ENCODE measurements at places on chromosomes 12 and 14. TPM values are rescaled to one million over a fixed set of nuclear protein-coding genes. Genes with fewer than 3 reads are reported as not detected.

GRCh38 chr12:76670776-76671175 is 93.1 kb upstream of the ZDHHC17 start:
- no peaks in the 10 kb centered on the region for H3K27me3 ChIP-seq
- H3K27ac ChIP-seq = no peak overlapping the region
- no peak overlapping the region for H3K4me3 ChIP-seq
- no peak for DNase-seq

- peaks cover 20% of the 10 kb centered on the region for H3K4me1 ChIP-seq
- H3K4me3 ChIP-seq = no peak overlapping the region
- no peak overlapping the region for H3K27ac ChIP-seq
- no peak for DNase-seq
These were observed 3.7 kb downstream of the GPR132 start for GRCh38 chr14:105061428-105062047.

Gene TTC5
- 21.3 TPM for total RNA-seq

DNA sequence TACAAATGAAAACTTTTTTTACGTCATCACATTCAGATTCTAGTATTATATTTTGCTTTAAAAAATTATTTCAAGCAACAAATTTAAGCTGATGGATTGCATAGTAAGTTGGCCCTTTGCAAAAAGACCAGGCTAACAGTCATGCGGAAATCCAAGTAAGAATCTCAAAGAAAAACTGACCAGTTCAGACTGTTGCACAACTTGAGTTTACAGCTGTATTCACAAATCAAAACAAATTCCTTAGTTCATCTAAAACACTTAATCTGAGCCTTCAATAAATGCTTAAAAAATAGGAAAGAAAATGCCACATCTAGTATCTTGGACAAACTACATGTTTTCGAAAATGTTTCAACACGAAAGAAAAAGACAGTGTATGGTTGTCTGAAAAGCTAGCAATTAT is 847 bp downstream of the CCDC59 start:
- peaks cover 21% of the 10 kb centered on the region for H3K4me1 ChIP-seq
- peaks cover 8% of the 10 kb centered on the region for H3K36me3 ChIP-seq
- peak overlapping the region; percentile 65 for H3K4me3 ChIP-seq
- no peak for DNase-seq
- peak overlapping the region; percentile 90 for H3K27ac ChIP-seq

GRCh38 chr14:65195042-65195719 is 92.9 kb upstream of the MAX start:
- no peaks in the 10 kb centered on the region for H3K4me1 ChIP-seq
- H3K4me3 ChIP-seq = no peak overlapping the region
- H3K27me3 ChIP-seq = peaks cover 6% of the 10 kb centered on the region
- H3K27ac ChIP-seq = no peak overlapping the region
- DNase-seq = no peak
- H3K36me3 ChIP-seq = no peaks in the 10 kb centered on the region

- H3K4me1 ChIP-seq = no peaks in the 10 kb centered on the region
- H3K27me3 ChIP-seq = no peaks in the 10 kb centered on the region
- no peak overlapping the region for H3K27ac ChIP-seq
These were observed 91.9 kb downstream of the RAD52 start for GRCh38 chr12:857611-858010.

GRCh38 chr12:29783773-29784666 is at the start of gene TMTC1:
TMTC1 (minus strand) TSS chr12:29783942; CDS start chr12:29783751, 191 bp downstream.
- peaks cover 15% of the 10 kb centered on the region for H3K27me3 ChIP-seq
- DNase-seq = peak; percentile 69
- no peak within 1 kb of the TSS for H3K27ac ChIP-seq
- H3K4me1 ChIP-seq = peaks cover 16% of the 10 kb centered on the region

Gene C14orf180
- not detected for total RNA-seq

Measured in endothelial cell of umbilical vein (primary cell).